ENCODE measurements at places on chromosomes 11 and 22. TPM values are rescaled to one million over a fixed set of nuclear protein-coding genes. Genes with fewer than 3 reads are reported as not detected.

- no peak overlapping the region for H3K27ac ChIP-seq
- H3K36me3 ChIP-seq, result no peaks in the 10 kb centered on the region
- no peak overlapping the region for H3K4me3 ChIP-seq
- DNase-seq, result peak; percentile 23
- H3K4me1 ChIP-seq, result peaks cover 4% of the 10 kb centered on the region
Measured at GRCh38 chr22:20008221-20008995, 8.2 kb downstream of the ARVCF start.

GRCh38 chr11:121489823-121490222, 37.1 kb upstream of the SORL1-AS1 start:
- no peak overlapping the region for H3K27ac ChIP-seq
- DNase-seq, result no peak
- no peak overlapping the region for H3K4me3 ChIP-seq
- H3K36me3 ChIP-seq, result no peaks in the 10 kb centered on the region
- H3K4me1 ChIP-seq, result no peaks in the 10 kb centered on the region

- H3K36me3 ChIP-seq, result no peaks in the 10 kb centered on the region
- no peak overlapping the region for H3K4me3 ChIP-seq
- H3K27me3 ChIP-seq, result no peaks in the 10 kb centered on the region
- no peaks in the 10 kb centered on the region for H3K4me1 ChIP-seq
- DNase-seq, result no peak
Measured at GRCh38 chr11:133172349-133172748, 360.0 kb downstream of the OPCML start.

DNA sequence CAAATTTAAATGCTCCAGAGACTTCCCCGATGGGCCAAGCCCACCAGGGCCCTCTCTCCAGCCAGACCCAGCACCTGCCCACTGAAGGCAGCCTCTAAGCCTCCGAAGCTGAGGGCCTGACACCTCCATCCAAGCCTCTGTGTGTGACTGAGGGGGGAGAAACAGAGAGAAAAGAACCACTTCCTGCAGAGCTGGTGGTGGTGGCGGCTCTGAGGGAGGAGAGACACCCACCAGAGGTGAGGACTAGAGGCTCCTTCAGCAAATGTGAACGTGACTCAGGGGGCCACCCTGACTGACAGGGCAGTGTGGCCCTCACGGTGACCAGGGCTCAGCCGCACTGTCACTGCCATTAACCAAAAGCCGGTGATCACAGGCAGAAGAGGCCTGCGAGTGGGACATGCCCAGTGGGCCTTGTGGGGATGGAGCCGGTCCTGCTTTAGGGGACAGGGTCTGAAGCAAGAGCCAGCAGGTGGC, 31.0 kb upstream of the CD5 start:
- H3K4me3 ChIP-seq, result no peak overlapping the region
- H3K27me3 ChIP-seq, result no peaks in the 10 kb centered on the region
- no peak for DNase-seq

DNA sequence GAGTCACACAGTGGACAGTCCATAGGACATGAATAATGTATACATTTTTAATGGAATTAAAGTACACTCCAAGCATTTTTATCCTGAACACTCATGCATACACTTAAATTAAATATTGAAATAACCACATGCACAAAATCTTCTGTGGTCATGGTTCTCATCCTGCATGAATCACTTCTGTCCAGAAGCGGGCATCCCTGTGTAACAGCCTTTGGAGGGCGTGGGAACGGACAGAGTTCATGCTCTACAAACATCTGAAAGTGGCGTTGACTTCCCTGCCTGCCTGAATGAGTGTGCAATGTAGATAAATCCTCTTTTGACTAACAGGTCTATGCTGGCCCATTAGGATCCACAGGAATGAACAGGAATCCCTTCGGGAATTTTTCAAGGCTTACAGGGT, 780.2 kb downstream of the BRD1 start:
- no peaks in the 10 kb centered on the region for H3K36me3 ChIP-seq
- no peaks in the 10 kb centered on the region for H3K4me1 ChIP-seq
- no peak overlapping the region for H3K4me3 ChIP-seq
- peaks cover 6% of the 10 kb centered on the region for H3K27me3 ChIP-seq
- DNase-seq, result no peak

The KRTAP5-10 gene
- total RNA-seq, result not detected

DNA sequence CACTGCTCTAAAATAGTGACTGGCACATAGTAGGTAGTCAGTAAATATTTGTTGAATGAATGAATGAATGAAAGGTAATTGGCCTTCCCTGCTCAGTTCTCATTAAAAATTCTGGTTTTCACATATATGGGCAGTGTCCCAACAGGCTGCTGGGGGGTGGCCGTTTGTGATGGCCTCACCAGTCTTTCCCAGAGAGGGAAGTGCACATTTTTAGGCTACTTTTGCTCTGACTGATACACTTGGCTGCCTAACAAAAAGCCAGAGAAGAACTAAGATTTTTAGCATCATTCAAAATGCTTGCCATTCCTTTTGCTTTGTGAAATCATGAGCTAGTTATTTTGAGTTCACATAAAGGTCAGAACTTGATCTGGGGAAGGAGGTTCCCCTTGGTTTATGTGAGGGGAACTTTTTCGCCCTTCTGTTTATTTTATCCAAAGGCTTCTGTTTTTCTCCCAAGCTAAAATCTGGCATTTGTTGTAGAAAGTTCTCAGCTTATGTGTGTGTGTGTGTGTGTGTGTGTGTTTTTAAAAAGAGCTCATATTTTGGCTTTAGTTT, 83.1 kb downstream of the PTPRJ start:
- H3K27ac ChIP-seq, result peak overlapping the region; percentile 39
- peaks cover 4% of the 10 kb centered on the region for H3K4me1 ChIP-seq
- DNase-seq, result peak; percentile 33
- no peaks in the 10 kb centered on the region for H3K27me3 ChIP-seq
- H3K4me3 ChIP-seq, result no peak overlapping the region
- no peaks in the 10 kb centered on the region for H3K36me3 ChIP-seq

The OLFML1 gene
- total RNA-seq, result 17.9 TPM

GRCh38 chr11:47248304-47248663, 330 bp downstream of the ACP2 start:
- peak overlapping the region; percentile 89 for H3K27ac ChIP-seq
- H3K4me3 ChIP-seq, result peak overlapping the region; percentile 93
- peaks cover 17% of the 10 kb centered on the region for H3K4me1 ChIP-seq
- no peaks in the 10 kb centered on the region for H3K27me3 ChIP-seq

GRCh38 chr22:36510966-36511881, 4.4 kb upstream of the FOXRED2 start:
- no peak for DNase-seq
- peaks cover 10% of the 10 kb centered on the region for H3K4me1 ChIP-seq
- H3K27me3 ChIP-seq, result no peaks in the 10 kb centered on the region
- H3K4me3 ChIP-seq, result no peak overlapping the region

DNA sequence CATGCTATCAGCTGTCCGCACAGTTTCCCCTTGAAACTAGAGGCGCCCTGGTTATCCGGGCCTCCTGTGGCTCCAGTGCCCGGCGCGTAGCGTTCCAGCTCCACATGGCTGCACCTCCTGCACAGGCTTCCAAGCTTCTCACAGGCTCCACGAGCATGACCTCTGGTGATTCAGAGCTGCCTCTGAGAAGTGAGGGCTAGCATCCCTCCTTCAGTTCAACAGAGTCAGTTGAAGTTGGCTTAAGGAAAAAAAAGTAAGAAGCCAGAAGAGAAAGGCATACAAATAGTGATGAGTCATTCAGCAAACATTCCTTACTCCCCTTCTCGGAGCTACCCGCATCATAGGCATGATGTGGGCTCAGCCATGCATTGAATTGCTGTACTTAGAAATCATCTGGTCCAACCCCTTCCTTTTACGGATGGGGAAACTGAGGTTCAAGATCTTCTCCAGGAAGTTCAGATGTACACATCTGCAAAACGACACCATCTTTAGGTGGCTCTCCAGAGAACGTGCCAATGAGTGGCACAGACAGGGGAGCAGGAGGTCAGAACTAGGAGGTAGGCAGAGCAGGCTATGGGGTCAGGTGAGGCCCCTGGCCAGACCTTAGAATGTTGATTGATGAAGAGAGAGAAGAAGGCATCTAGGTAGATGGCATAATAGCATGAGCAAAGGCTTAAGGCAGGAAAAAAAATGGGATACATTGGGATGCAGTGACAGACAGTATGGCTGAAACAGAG, 216.3 kb upstream of the TBCEL start:
- H3K27ac ChIP-seq, result no peak overlapping the region
- no peaks in the 10 kb centered on the region for H3K27me3 ChIP-seq
- no peak overlapping the region for H3K4me3 ChIP-seq
- H3K36me3 ChIP-seq, result no peaks in the 10 kb centered on the region

DNA sequence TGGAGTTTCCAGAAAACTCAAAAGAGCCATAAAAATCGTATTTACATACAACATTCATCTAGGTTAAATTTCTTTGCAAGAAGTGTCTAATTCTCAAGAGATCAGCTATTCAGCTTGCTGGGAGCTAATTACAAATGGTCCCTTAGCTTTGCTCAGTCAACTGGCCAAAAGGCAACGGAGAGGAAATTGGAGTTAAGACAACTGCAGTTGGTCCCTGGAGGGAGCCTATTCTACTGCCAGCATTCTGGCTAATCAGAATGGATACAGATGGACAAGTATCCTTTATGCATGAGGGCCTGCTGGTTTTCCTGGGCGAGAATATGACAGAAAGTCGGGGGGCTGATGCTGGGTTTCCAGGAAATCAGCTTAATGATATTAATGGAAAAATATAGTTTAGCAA, 45.5 kb downstream of the KCNJ1 start:
- H3K27me3 ChIP-seq, result no peaks in the 10 kb centered on the region
- no peak for DNase-seq
- H3K36me3 ChIP-seq, result peaks cover 7% of the 10 kb centered on the region
- no peak overlapping the region for H3K27ac ChIP-seq
- H3K4me1 ChIP-seq, result no peaks in the 10 kb centered on the region

- H3K27ac ChIP-seq, result no peak overlapping the region
- no peak for DNase-seq
- no peaks in the 10 kb centered on the region for H3K27me3 ChIP-seq
- H3K4me3 ChIP-seq, result no peak overlapping the region
- H3K36me3 ChIP-seq, result no peaks in the 10 kb centered on the region
Measured at GRCh38 chr11:29153078-29153477, 863.8 kb downstream of the KCNA4 start.

DNA sequence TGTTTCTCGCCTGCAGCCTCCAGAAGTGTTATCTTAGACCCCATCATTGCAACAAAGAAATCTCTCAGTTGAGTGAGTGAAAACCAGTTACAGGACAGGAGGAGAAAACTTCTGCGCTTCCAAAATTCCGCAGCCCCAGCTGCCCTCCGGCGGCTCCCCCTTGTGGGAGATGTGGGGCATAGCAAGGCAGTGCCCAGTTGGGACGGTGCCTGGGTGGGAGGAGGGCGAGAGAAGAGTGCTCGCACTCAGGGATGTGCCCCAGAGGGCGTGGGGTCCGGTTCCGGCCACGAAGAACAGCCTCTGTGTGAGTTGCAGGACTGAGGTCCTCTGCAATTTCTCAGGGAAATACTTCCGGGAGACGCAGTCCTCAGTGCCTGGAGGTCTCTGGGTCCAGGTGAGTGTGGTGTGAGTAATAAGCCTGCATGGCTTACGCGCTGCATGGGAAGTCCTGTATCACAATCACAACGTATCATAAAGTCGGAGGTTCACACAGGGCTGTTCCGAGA, 87.0 kb upstream of the BLID start:
- peak overlapping the region; percentile 59 for H3K4me3 ChIP-seq
- H3K27me3 ChIP-seq, result no peaks in the 10 kb centered on the region
- H3K36me3 ChIP-seq, result no peaks in the 10 kb centered on the region
- H3K27ac ChIP-seq, result peak overlapping the region; percentile 32
- peak; percentile 84 for DNase-seq

DNA sequence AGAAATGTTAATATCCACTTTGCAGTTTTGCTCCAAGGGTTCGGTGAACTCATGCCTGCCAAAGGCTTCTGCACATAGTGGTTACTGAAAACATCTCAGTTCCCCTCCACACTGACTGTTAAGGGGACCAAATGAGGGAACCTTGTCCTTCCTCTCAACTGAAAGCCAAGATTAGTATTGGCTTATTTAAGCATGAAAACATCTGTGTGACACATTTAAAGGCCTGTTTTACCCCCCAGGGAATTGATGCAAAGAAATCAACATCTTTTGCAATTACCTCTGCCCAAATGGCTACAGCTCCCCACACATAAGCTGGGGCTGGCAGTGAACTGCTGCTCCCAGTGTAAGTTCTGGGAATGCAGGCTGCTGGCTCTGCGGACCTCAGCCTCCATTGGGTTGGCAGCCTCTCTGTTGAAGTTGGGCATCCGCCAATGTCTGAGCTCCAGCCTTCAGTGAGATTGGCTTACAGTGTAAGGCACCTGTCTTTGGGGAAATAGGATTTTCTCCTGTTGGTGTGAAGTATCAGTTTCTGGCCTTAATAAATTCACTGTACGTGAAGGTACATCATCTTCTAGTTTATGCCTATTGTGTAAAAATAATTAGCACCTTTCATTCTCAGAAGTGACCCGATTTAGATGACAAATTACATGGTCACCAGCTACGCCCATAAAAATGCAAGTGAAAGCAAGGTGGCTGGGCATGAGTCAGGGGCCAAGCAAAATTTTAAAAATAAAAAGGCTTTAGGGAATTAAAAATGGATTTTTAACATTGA, 213.4 kb upstream of the SYN3 start:
- peak; percentile 63 for DNase-seq
- no peaks in the 10 kb centered on the region for H3K27me3 ChIP-seq
- no peak overlapping the region for H3K27ac ChIP-seq
- no peaks in the 10 kb centered on the region for H3K36me3 ChIP-seq
- H3K4me1 ChIP-seq, result no peaks in the 10 kb centered on the region

DNA sequence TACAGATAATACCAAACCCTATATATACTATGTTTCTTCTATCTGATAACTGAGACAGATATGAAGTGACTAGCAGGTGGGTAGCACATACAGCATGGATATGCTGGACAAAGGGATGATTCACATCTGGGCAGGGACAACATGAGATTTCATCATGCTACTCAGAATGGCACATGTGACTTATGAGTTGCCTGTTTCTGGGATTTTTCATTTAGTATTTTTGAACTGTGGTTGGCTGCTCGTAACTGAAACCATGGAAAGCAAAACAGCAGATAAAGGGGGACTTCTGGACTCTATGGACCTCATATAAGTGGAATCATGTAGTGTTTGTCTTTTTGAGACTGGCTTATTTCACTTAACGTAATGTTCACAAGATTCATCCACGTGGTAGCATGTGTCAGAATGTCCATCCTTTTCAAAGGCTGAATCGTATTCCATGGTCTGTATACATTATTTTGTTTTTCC, 883.0 kb downstream of the TBC1D22A start:
- H3K27ac ChIP-seq, result no peak overlapping the region
- H3K27me3 ChIP-seq, result peaks cover 6% of the 10 kb centered on the region
- no peaks in the 10 kb centered on the region for H3K36me3 ChIP-seq
- DNase-seq, result no peak
- no peaks in the 10 kb centered on the region for H3K4me1 ChIP-seq

DNA sequence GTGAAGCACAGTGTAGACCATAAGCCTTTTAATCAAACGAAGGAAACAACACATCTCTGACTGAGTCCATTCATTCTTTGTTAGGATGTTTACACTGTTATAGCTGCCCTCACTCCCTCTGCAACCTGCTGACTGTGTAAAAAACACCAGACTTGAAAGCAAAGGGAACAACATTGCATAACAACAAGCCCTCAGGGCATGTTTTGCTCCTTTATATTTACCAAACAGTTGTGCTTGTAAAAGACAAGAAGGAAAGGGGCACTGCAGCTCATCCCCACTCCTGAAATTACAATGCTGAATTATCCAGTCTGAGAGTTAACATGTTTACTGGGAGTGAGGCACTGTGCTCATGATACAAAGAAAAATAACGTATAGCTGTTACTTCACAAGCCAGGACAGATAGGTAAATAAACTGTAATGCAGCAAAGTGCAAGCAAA, 46.4 kb downstream of the RAB30 start:
- no peaks in the 10 kb centered on the region for H3K27me3 ChIP-seq
- no peak for DNase-seq
- H3K36me3 ChIP-seq, result no peaks in the 10 kb centered on the region
- no peak overlapping the region for H3K4me3 ChIP-seq
- H3K27ac ChIP-seq, result no peak overlapping the region
- peaks cover 66% of the 10 kb centered on the region for H3K4me1 ChIP-seq

The TMEM151A gene
- total RNA-seq, result 7.9 TPM

Measured in heart left ventricle (tissue), 16 donors.